Activated CD4-positive, alpha-beta memory T cell treated with anti-CD3 and anti-CD28 coated beads for 36 hours (primary cell): ENCODE measurements at places on chromosomes 4 and X. TPM values are rescaled to one million over a fixed set of nuclear protein-coding genes. Genes with fewer than 3 reads are reported as not detected.

DNA sequence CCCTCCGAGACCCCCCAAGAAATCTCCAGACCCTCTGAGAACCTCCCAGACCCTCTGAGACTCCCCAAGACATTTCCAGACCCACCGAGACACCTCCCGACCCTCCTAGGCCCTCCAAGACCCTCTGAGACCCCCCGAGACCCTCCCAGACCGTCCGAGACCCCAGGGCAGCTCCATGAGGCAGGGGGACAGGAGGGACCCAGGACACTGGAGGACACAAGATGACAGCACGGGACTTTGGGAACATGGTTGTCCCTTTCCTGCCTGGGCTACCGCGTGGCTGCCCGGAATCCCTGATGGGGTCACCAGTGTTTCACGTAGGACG lies 10.3 kb downstream of the CTBP1 start:
- H3K4me3 ChIP-seq: no peak overlapping the region
- H3K27me3 ChIP-seq: no peaks in the 10 kb centered on the region
- H3K27ac ChIP-seq: no peak overlapping the region
- peaks cover 8% of the 10 kb centered on the region for H3K4me1 ChIP-seq

- H3K27ac ChIP-seq: no peak overlapping the region
- H3K27me3 ChIP-seq: peaks cover 16% of the 10 kb centered on the region
- H3K4me3 ChIP-seq: no peak overlapping the region
- H3K36me3 ChIP-seq: no peaks in the 10 kb centered on the region
- DNase-seq: no peak
Observed at GRCh38 chr4:76745240-76745639, 152.7 kb downstream of the SOWAHB start.

DNA sequence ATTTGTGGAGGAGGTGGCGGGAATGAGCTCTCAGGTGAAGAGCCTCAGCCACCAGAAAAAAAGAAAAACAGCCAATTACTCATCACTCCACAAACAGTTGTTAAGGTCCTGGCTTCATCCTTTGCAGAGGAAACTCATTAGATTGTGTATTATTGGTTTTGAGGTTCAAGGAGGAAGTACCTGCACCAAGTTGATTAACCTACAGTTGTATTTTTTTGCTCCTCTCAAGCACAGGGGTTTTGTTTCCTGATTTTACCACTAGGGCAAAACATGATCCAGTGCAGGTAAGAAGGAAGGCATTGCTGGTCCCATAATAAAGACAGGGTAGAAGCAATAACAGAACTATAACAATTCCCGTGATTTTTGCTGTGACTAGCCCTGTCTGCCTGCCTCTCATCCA lies 84.0 kb upstream of the QRFPR start:
- no peaks in the 10 kb centered on the region for H3K4me1 ChIP-seq
- H3K27me3 ChIP-seq: peaks cover 22% of the 10 kb centered on the region
- peaks cover 2% of the 10 kb centered on the region for H3K36me3 ChIP-seq
- no peak for DNase-seq
- no peak overlapping the region for H3K4me3 ChIP-seq

DNA sequence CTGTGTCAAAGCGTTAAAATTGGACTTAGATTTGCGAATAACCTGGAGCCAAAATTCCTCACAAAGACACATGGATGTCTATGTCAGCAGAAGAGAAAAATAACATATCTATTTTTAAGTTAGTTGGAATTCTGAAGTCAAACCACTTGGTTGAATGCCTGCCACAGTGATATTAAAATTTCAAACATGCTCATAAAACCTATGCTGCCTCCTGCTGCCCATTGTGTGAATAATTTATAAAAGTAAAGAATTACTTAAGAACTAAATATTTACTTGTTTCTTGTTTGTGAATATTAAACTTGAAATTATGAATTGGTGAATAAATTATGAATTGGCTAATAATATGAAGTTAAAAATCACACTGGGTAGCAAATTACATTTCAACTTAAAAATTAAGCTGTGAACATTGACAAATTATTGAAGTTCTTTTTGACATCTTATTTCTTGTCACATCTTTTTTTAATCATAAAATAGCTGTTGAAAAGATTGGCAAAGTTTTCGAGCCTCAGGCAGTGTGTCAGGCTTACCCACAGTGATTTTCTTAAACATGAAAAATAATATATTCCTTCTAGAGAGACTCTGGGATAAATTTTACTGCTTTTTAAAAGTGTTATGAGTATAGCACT lies 35.4 kb downstream of the FABP2 start:
- no peak overlapping the region for H3K4me3 ChIP-seq
- H3K4me1 ChIP-seq: peaks cover 16% of the 10 kb centered on the region
- H3K27ac ChIP-seq: no peak overlapping the region
- DNase-seq: peak; percentile 22
- no peaks in the 10 kb centered on the region for H3K36me3 ChIP-seq
- H3K27me3 ChIP-seq: no peaks in the 10 kb centered on the region

DNA sequence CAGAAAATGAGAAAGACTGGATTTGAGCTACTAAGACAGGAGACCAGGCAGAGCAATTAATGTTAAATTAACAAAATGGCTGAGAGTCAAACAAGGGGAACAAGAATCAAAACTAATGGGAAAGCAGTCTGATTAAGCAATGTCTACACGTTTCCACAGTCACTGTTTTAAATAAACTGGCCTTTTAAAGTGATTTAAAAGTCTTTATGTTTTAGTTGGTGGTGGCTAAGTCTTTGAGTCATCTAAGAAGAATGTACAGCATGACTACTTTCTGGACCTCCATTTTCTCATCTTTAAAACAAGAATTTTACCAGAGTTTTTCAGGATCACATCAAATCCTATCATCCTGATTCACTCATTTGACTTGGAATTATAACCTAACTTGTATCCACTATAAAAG lies 233.8 kb downstream of the ENOX2 start:
- no peaks in the 10 kb centered on the region for H3K4me1 ChIP-seq
- no peak overlapping the region for H3K4me3 ChIP-seq
- H3K27ac ChIP-seq: no peak overlapping the region
- no peak for DNase-seq

GRCh38 chr4:8542776-8543525 lies 37.2 kb upstream of the GPR78 start:
- H3K27me3 ChIP-seq: no peaks in the 10 kb centered on the region
- peaks cover 9% of the 10 kb centered on the region for H3K4me1 ChIP-seq
- no peak overlapping the region for H3K4me3 ChIP-seq
- H3K36me3 ChIP-seq: no peaks in the 10 kb centered on the region

- H3K36me3 ChIP-seq: no peaks in the 10 kb centered on the region
- H3K27me3 ChIP-seq: peaks cover 6% of the 10 kb centered on the region
- no peak within 1 kb of the TSS for H3K27ac ChIP-seq
- no peak within 1 kb of the TSS for H3K4me3 ChIP-seq
- no peaks in the 10 kb centered on the region for H3K4me1 ChIP-seq
Observed at GRCh38 chr4:26490111-26490959, at the start of gene CCKAR. Gene CCKAR, minus strand, starts transcription at chr4:26490484. Its CDS starts 217 bp downstream, at chr4:26490267.

DNA sequence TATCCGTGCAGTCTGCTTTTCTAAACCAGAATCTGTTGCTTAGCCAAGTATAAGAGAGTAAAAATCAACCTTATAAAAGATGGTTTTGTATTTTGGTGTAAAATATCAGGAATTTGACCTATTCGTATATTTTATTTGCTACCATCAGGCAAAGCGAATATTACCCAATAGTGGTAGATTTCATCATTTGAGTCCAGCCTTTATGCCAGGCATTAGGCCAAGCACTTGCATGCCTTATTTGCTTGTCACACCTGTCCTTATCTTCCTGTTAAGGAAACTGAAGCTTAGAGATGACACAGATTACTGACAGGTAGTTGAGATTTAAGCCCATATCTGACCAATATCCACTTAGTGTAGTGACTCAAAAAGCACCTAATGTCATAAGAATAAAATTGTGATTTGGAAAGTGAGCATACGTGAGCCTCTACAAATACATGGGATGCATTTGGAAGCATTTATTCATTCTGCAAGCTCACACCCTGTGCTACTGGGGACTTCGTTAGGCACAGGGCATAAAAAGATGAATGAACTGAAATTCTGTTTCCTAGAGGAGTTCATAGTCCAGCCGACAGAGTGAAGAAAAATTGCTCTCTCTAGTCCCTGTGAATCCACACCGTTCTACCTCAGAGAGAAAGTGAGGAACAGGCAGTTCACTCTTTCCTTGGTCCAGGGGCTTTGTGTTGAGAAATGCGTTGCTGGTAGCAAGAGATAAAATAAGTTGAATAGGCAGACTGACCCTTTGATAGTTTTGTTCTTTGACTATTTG lies 2.3 kb upstream of the RNF212 start:
- peaks cover 13% of the 10 kb centered on the region for H3K27me3 ChIP-seq
- H3K4me3 ChIP-seq: no peak overlapping the region

DNA sequence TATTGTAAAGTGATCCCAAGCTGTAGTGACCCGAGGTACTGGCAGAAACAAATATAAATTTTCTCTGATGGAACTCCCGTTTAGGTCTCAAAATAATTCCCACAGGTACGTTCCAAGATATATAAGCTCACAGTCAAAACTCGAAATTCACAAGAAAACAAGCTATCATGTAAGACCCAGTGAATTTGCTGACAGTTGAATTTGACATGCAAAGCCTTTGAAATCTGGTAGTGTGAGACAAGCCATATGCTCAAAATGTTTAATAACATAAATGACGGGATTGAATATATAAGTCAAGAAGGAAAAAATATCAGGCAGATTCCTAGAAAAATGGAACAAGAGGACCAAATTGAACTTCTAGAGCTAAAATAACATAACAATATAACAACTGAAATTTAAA lies 252.8 kb downstream of the TMA16 start:
- no peak overlapping the region for H3K27ac ChIP-seq
- H3K4me1 ChIP-seq: no peaks in the 10 kb centered on the region
- no peaks in the 10 kb centered on the region for H3K36me3 ChIP-seq
- H3K27me3 ChIP-seq: peaks cover 6% of the 10 kb centered on the region
- H3K4me3 ChIP-seq: no peak overlapping the region

- H3K36me3 ChIP-seq: no peaks in the 10 kb centered on the region
- peaks cover 11% of the 10 kb centered on the region for H3K27me3 ChIP-seq
- H3K4me1 ChIP-seq: no peaks in the 10 kb centered on the region
- no peak for DNase-seq
- no peak overlapping the region for H3K27ac ChIP-seq
- H3K4me3 ChIP-seq: no peak overlapping the region
Observed at GRCh38 chrX:100642290-100642689, 1.7 kb upstream of the SRPX2 start.

GRCh38 chr4:7515390-7515902 lies 80.7 kb upstream of the PSAPL1 start:
- H3K4me3 ChIP-seq: no peak overlapping the region
- H3K27me3 ChIP-seq: peaks cover 16% of the 10 kb centered on the region
- H3K27ac ChIP-seq: no peak overlapping the region
- no peaks in the 10 kb centered on the region for H3K4me1 ChIP-seq
- H3K36me3 ChIP-seq: no peaks in the 10 kb centered on the region

GRCh38 chr4:119302073-119302832 lies 19.7 kb downstream of the FABP2 start:
- H3K27me3 ChIP-seq: no peaks in the 10 kb centered on the region
- H3K4me1 ChIP-seq: peaks cover 27% of the 10 kb centered on the region
- no peak overlapping the region for H3K27ac ChIP-seq
- DNase-seq: no peak
- peaks cover 24% of the 10 kb centered on the region for H3K36me3 ChIP-seq
- no peak overlapping the region for H3K4me3 ChIP-seq

DIPK2B gene
- not detected for total RNA-seq

CCKAR gene
- not detected for total RNA-seq

SPANXN4 gene
- not detected for total RNA-seq

SOWAHB gene
- total RNA-seq: not detected

UGT2B11 gene
- not detected for total RNA-seq

NIPAL1 gene
- 1.3 TPM for total RNA-seq

UBE2D3 gene
- 447 TPM for total RNA-seq

NDP gene
- not detected for total RNA-seq

JAKMIP1 gene
- total RNA-seq: 18.1 TPM

TREX2 gene
- total RNA-seq: 0.74 TPM
